ENCODE measurements at places on chromosomes 6 and 20.

GRCh38 chr20:20747298-20747697 lies 34.9 kb upstream of the RALGAPA2 start:
- DNase-seq: no peak

DNA sequence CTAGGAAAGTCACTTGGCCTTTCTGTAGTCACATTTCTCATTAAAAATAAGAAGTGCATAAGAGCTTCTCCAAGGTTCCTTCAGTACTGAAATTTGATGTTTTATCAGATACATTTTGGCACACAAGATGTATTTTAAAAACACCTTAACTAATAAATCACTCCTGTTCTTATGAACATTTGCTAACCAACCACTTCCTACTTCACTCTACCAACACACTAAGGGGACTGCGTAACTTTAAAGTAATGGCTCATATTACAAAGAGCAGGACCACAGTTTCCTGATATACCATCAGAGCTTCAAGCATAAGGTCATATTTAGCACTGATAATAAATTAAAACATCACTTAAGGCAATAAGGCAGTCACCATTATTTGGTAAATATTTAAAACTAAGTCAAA lies 104.4 kb downstream of the RALGAPA2 start:
- DNase-seq: no peak

DNA sequence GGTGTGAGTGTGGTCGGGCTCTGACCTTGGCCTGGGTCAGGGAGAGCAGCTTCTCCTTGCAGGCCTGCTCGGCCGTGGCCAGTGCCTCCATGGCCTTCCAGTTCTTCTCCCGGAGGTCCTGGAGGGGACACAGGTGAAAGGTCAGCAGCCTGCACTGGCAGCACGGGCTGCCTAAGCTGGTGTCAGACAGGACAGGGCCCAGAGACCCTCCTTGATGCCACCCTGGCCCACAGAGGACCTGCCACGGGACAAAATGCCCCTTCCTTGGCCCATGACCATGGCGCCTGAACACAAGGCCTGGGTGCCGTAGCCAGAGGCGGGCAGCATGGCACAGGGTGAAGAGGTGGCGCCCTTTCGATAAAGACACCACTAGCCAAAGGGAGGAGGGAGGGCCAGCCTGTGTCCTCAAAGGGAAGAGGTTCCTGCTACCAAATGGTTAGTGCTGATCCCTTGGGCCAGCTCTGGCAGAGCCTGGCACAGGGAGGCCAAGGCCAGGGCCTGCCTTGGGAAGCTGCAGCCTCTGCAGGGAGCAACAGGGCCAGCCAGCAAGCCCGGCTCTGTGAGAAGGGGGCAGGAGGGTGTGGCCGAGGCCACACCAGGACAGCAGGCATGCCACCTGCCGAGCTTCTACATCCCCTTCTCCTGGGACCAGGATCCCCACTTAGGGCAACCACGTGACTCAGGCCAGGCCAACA lies 54.8 kb downstream of the DSTN start:
- DNase-seq: no peak

GRCh38 chr6:125233202-125233601 lies 68.6 kb downstream of the HDDC2 start:
- no peak for DNase-seq

GRCh38 chr20:41408156-41408794 lies 41.7 kb upstream of the EMILIN3 start:
- DNase-seq: no peak

All from NCI-H1930 (cell line).